Stimulated activated CD8-positive, alpha-beta memory T cell treated with anti-CD3 and anti-CD28 coated beads, Interleukin-2, amount 100 ng/mL, for 48 hours (primary cell): ENCODE measurements at places on chromosomes 2 and 18.

DNA sequence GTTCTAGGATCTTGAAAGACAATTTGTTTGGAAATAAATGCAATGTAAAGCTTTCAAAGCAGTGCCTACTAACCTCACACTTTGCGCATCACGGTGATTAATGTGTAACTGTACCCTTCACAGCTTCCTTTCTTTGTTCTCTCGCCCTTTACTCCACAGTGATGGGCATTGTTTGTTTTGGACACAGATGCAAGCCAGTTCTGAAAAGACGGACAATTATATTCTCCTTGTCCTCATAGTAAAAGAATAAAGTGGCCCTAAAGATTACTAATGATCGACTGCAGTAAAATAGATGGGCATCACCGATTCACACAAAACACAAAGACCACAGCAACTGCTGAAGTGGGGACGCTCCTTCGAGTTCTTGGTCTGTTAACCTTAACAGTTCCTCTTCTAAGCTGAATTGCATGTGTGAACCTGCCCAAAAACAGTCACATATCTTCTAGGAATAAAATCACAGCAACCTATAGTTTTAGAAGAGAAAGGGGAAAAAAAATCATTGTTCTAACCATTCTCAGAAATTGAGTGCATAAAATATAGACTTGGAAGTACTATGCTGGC lies 7.7 kb downstream of the L3MBTL4 start:
- DNase-seq: no peak

DNA sequence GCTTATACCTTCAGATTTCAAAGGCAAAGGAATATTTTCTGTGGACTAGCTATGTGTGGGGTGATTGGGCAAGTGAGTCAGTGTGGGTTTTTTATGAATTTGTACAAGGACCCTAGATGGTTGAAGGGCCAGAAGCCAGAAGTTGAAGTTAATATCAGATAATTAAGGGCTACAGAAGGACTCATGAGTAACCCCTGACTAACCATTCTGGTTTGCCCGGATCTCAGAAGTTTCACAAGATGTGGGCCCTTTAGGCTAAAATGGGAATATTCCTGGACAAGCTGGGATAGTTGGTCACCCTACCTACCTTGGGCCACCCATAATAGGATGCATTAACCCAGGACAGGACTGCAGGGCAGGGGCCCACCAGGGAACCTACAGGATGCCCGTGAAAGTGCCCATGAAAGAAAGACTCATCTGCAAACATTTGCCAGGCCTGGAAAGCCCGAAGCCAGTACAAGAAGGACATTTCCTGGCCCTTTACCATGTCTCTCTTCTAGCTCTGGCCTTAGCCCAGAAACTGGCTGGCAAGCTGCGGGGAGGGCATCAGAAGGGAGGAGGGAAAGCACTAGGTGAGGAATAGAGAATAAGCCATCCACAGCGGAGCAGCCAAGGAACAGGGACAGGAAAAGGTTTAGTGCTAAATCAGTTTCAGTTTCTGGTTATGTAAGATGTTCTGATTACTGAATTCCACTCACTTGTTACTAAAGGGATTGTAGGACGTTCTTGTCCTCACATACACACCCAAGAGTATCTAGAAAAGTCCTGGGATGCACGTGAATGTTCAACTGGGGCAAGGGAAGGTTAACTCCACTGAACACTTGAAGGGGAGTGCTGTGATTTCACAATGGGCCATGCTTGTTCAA lies 33.6 kb downstream of the GCG start:
- DNase-seq: no peak

GRCh38 chr2:98948956-98949739 lies 13.1 kb upstream of the CRACDL start:
- DNase-seq: no peak

- DNase-seq: no peak
These were observed 81.8 kb upstream of the RBMS1 start for GRCh38 chr2:160575368-160575767.

- no peak for DNase-seq
These were observed at the start of gene RNF152 for GRCh38 chr18:61892683-61893308. TSS of gene RNF152 (minus strand) at chr18:61893007. CDS start at chr18:61816463, 76,544 bp downstream.

GRCh38 chr18:70172225-70172624 lies 33.3 kb downstream of the RTTN start:
- no peak for DNase-seq

DNA sequence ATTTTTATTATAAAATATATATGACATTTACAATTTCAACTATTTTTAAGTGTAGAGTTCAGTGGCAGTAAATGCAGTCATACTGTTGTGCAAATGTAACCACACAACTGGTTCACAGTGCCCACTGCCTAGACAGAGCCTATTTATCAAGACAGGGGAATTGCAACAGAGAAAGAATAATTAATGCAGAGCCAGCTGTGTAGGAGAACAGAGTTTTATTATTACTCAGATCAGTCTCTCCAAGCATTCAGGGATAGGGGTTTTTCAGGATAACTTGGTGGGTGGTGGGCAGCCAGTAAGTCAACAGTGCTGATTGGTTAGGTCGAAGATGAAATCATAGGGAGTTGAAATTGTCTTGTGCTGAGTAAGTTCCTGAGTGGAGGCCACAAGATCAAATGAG lies 200.3 kb downstream of the NYAP2 start:
- DNase-seq: no peak

DNA sequence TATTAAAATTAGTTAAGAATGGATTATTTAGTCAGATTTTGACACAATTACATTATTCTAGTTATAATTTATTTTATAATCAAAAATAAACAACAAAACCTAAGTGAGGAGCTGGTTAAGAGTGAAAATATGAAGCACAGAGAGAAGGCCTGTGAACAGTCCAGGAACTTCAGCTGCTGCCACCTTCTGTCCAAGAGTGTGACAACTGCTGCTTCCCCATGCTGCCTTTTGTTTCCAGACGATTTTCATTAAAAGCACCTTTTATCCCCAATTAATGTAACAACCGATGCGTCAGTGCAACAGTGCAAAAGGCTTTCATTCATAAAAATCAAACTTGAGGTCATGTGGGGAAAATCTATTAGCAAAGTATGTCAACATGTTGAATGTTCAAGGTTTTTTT lies 363.6 kb downstream of the CTNNA2 start:
- no peak for DNase-seq

DNA sequence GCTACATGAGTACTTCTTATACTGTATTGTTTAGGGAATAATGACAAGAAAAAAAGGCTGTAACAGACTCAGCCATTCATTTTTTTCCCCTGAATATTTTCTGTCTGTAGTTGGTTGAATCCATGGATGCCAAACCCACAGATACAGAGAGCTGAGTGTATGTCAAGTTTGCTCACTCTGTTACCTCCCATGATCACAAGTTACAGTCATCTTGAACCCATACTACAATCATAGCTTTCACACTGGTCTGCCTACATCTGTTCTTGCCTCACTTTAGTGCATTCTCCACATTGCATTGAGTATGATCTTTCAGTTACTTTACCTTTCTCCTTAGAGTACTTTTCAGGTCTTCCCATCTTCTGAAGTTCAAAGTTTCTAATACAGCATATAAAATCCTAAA lies 94.0 kb downstream of the BIRC6 start:
- DNase-seq: no peak

DNA sequence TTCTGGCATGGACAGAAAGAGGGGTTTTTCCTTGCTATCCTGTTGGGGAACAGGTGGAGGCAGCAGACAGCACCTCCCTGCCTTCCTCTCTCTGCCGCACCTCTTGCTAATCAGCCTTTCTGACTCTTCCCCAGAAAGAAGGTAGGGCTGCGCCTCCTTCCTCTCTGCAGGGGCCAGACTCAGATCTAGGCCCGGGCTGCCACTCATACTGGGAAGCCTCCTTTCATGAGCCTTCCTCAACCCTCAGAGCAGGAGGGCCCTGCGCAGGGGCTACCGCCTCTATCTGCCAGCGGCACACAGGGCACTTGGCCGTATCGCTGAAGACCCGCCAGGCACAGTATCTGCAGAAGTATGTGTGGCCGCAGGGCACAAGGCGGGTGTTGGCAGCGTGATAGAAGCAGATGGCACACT lies 7.1 kb downstream of the NEURL3 start:
- DNase-seq: no peak

- DNase-seq: no peak
These were observed 29.7 kb upstream of the PSME4 start for GRCh38 chr2:54000524-54000923.

GRCh38 chr2:223121283-223121682 lies 69.3 kb downstream of the KCNE4 start:
- DNase-seq: no peak

DNA sequence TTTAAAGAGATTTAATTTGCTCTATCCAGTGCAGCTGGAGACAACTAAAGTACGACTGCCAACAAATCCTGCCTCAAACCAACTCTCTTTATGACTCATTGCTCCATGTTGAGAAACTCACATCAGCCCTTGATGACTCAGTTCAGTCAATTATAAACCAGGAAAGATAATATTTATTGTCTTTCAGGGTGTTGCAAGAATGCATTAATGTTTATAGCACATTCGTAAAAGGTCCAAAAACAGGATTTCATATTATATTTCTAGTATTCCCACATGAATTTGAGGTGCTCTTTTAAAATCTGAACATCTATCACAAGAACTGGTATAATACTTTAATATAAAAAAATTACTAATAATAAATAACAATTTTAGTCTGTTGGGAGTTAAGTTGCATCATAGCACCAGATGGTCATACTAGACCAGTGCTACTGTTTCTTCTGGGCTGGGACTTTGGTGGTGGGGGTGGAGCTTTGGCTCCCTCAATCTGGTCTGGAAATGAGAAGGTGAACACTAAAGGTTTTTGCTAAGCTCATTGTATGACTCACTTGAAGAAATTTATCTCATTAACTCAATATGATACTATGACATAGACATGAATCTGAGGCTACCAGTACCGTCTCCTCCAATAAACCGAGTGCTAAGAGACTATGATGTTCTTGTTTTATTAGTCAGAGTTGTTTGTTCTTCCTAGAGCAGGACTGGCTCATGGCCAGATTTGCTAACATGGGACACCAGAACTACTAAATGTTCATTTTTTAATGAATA lies 26.6 kb upstream of the MAP3K20 start:
- peak; percentile 4 for DNase-seq

GRCh38 chr18:33749834-33750233 lies 171.8 kb downstream of the ASXL3 start:
- no peak for DNase-seq

- DNase-seq: no peak
These were observed 64.9 kb upstream of the SLC39A10 start for GRCh38 chr2:195592105-195592504.

- DNase-seq: peak; percentile 30
These were observed 91.4 kb upstream of the IL1R2 start for GRCh38 chr2:101900375-101900774.

GRCh38 chr2:235659767-235660322 lies 166.0 kb downstream of the AGAP1 start:
- DNase-seq: no peak

DNA sequence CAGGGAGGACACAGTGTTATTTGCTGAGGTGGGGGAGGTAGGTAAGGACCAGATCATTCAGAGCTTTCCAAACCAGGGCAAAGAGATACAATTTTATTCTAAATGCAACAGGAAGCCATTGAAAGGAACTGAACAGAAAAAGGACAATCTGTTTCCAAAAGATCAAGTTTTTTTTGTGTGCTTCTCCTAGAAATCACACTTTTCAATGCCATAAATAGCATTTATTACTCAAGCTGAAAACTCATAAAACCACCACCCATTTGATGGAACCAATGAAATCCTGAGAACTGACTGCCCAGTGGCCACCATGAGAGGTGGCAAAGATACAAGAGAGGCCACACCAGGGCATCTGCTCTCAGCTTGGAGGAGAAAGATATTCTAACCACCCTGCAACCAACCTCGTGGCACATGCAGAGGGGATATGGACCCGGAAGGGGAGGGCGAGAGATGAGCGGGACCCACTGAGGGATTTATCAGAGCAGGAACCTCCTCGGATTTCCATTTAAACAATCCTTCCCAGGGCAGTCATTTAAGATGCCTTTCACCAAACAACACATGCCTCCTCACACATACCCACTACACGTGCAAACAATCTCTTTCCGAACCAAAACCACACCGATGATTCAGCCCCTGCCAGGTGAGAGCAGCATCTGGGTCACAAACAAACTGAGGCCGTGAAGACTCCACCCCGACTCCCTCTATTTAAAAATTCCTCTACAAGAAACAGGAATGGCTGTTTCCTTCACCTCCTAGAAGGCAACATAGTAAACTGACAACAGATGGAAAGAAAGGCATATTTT lies 8.8 kb downstream of the CYB5A start:
- DNase-seq: no peak

DNA sequence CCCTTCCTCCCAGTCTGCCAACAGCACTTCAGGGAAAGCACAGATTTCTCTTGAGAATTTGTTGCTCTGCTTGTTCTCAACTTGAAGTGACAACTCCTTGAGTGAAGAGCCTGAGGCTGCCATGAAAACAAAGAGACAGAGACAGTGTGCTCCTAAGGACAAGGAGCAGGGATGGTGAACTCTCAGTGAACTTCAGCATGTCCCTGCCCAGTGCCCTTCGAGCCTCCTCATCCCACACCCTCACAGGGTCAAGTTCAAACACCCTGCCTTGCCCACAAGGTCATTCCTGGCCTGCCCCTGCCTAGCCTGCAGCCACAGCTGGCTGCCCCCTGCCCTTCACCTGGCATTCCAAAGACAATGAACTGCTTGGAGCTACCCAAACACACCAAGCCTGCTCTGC lies 343.5 kb upstream of the KLHL29 start:
- no peak for DNase-seq

DNA sequence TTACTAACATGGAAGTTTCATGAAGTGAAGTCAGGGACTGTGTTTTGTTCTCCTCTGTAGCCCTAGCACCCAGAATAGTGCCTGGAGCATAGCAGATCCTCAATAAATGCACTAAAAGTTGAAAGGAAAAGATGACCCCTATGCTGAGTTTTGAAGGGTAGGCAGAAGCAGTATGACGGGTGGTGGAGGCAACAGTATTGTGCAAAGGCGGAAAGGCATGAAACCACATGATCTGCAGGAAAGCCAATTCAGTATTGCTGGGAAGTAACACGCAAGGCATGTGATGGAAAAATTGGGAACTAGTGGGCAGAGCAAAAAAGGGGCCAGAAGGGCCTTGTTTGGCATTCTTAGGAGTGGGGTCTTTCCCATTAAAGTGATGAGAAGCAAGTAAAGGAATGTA lies 23.1 kb downstream of the DTNB start:
- DNase-seq: no peak

- DNase-seq: no peak
These were observed 148.4 kb upstream of the CAPN13 start for GRCh38 chr2:30955516-30956132.

GRCh38 chr2:198700319-198700718 lies 757.4 kb downstream of the SATB2 start:
- DNase-seq: no peak

DNA sequence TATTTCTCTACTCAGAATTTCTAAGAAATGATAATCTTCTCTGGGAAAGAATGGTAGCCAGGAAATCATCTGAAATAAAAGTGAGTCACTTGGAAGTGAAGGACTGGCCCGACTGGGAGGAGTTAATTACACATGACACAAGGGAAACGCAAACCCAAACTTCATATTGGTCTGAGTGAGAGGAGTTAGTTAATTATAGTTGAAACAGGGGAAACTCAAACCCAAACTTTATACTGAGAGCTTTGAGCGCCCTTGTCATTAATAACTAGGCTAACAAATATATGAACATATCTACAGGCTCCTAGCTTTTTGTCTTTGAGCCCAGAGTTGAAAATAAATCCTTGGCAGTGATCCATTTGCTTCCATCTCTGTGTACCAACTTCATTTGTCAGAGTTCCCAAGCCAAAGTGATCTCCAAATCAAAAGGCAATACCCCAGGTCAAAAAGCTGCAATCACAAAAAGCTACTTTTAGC lies 187.8 kb upstream of the COL3A1 start:
- no peak for DNase-seq
